ENCODE measurements at places on chromosomes 12 and 14. TPM values are rescaled to one million over a fixed set of nuclear protein-coding genes. Genes with fewer than 3 reads are reported as not detected.

DNA sequence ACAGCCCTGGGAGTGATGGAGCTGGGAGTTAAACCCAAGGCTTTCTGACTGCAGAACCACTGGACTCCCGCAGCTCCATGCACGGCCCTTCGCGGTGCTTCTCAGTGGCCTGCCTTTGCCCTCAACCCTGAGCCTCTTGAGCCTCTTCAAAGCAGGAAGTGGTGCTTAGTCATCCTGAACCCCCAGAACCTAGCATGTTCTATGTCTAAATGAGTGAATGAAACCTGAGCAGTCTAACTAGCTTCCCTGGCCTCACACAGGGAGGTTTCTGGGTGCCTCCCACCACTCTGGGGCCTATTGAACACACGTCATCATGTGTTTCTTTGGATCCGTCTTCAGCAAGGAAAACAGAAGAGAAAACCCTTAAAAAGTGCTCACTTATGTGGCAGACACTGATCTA is 117.9 kb upstream of the SFSWAP start:
- DNase-seq: no peak

RNU6-8 gene
- polyA plus RNA-seq: not detected

GRCh38 chr12:89899651-89900050 is 191.0 kb upstream of the ATP2B1 start:
- no peak for DNase-seq

DNA sequence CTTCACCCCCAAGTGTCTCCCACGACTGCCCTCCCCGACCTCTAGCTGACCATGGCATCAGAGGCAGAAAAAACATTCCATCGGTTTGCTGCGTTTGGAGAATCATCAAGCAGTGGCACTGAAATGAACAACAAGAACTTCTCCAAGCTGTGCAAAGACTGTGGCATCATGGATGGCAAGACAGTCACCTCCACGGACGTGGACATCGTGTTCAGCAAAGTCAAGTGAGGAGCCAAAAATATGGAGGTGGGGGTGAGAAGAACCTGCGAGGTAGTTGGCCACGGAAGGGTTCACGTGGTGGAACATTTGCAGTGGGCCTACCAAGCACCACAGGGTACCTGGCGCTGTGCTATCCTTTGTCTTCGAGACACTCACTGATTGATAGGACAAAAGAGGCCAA is 514 bp downstream of the TPPP2 start:
- DNase-seq: no peak

NUAK1 gene
- 2.9 TPM for polyA plus RNA-seq

GRCh38 chr14:101234244-101234937 is 326.9 kb upstream of the DIO3 start:
- peak; percentile 41 for DNase-seq

GRCh38 chr14:86057018-86057667 is 527.2 kb downstream of the FLRT2 start:
- peak; percentile 43 for DNase-seq

DNA sequence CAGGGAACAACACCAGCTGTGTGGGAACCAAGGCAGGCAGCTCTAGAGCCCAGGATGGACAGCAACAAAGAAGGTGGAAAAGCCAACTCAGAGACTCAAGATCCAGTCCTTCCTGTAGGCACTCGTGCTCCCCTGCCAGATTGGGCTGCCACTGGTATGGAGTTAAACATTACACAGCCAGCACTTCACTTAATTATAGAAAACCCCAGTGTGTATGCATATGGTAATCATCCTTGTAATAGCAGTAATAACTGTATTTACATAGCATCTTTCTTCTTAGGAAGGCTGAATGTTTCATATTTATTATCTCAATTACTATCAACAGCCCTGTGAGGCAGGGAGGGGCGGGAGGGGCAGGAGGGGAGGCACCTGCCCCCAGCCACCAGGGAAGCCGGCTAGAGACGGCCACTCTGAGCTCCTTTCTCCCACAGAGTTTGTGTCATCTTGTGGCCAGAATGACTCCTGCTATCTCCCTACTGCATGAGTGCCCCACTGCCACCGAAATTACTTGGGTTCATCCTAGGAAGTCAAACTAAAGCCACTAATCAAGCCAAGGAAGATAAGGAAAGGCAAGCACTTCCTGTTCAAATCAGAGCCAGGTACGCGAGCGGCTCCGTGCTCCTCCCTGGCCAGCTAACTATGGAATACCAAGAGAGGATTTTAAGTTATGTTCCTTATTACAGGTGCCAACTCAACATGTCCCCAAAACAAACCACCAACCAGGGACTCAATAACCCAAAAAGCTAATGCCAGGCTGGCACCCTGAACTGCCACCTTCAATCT is 15.7 kb upstream of the RAB35 start:
- DNase-seq: no peak

- DNase-seq: no peak
These were observed 5.4 kb upstream of the CIPC start for GRCh38 chr14:77092676-77093075.

- DNase-seq: no peak
These were observed 121.6 kb downstream of the SRGAP1 start for GRCh38 chr12:63965936-63966605.

GRCh38 chr14:54803396-54803795 is 99.2 kb downstream of the GCH1 start:
- DNase-seq: peak; percentile 39

GRCh38 chr14:27387463-27387862 is 789.6 kb upstream of the NOVA1 start:
- DNase-seq: no peak

GRCh38 chr12:94961256-94961824 is 42.2 kb downstream of the NDUFA12 start:
- DNase-seq: no peak

DNA sequence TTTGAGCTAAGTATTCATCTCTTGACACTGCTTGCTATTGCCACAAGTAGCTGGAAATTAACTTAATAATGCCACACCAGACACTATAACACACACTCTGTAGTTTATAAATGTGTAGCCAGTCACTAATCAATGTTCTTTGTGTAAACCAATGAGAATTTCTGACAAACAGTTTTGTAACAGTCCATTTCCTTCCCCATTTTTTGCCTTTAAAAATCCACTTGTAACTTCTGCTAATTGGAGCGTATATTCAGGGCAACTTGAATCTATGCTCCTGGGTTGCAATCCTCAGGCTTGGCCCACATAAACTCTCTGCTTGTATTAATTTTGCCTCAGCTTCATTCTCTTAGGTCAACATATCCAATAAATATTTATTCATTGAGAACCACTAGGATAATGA is 125.0 kb upstream of the DHRS4 start:
- no peak for DNase-seq

DNA sequence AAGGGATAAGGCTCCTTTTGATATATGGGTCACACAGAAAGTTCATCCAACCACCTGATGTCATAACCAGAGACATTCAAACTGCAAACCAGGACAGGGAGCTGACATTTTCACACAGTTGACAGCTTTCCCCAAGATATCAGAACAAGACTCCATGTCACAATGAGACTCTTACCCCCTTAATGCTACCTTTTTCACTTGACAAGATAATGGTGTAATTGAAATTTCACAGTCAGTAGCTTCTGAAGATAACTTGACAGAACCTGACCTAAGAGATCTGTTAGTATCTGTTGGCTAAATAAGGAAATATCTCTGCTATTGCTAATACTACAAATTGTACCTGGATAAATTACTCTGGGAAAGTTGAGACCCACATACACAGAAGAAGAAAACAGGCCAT is 187.3 kb downstream of the C12orf50 start:
- no peak for DNase-seq

ANKS1B gene
- 1.7 TPM for polyA plus RNA-seq

DNA sequence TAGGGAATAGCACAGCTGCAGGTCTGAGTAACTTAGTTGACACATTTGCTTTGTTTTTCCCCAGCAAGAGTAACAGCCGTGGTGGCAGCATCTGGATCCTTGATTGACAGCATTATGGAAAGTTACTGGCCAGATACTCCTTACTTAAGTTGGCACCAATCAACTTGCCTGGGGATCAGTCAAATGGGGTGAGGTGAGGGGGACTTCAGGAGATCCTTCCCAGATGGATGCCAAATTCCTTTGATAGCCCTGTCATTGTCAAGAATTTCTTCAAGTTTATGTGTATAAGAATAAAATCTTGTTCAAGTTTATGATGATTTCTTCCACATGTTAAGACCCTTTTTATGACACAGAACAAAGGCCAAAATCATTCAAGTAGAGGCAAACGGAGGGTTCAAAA is 618.4 kb downstream of the SLC6A15 start:
- peak; percentile 77 for DNase-seq

PTGER2 gene
- polyA plus RNA-seq: 3.4 TPM

KLRD1 gene
- polyA plus RNA-seq: 0.37 TPM

LIN7A gene
- polyA plus RNA-seq: 9.9 TPM

- no peak for DNase-seq
These were observed 4.3 kb upstream of the ASCL1 start for GRCh38 chr12:102953221-102953620.

- DNase-seq: no peak
These were observed 12.3 kb downstream of the NINJ2 start for GRCh38 chr12:650983-651382.

- DNase-seq: no peak
These were observed 242.9 kb upstream of the PLEKHG7 start for GRCh38 chr12:92459850-92460249.

POTEM gene
- not detected for polyA plus RNA-seq

DNA sequence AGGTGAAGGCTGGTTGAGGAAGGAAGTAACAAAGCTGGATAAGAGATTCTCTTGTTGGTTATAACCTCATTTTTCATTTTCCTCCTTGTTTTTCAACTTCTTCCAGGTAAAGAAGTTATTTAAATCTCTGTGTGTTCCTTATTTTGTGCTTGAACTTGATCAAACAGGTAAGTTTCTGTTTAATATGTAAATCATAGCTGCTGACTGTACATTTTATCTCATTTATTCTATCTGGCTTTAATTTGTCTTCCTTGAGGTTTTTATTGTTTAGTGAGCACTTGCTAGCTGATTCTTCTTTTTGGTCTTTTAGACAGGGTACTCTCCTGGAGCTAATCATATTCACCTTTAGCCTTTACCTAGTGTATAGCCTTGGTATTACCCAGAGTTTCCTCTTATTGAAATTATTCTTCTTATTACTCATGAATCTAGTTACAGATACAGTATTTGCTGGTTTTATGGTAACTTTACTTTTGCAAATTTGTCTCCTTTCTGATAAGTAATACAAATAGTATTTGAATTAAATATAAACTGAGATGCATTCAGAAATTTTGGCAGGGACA is 42.4 kb downstream of the TXNRD1 start:
- no peak for DNase-seq

DNA sequence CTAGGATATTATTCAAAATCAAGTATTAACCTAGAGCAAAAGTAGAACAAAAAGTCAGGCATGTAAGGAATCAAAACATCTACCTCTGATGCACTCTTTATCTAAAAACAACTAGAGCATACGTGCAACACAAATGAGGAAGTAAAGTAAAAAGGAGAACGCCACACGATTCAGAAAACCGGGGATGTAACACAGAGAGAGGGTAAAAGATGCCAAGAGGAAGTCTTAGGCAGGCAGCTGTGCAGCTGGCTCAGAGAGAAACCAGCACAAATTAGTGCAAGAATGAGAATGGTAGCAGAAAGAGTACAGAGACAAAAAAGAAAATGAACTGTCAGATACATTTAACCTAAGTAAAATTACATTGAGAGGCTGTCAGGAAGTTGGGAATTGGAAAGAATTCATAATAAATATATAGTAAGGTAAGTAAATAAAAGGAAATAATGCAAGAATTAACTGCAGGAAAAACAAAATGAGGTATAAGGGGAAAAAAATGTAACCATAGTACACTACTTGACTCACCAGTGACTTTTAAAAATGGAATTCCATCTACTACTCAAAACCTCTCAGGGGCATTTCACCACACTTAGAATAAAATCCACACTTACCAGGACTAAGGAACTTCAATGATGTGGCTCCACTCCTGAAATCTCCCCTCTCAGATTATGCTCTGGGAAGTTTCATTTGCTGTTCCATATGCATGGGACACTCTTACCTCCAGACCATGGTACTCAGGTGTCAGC is 17.1 kb downstream of the BCAT1 start:
- DNase-seq: no peak

ANO4 gene
- polyA plus RNA-seq: 0.82 TPM

GRCh38 chr12:83065562-83065961 is 378.9 kb downstream of the TMTC2 start:
- no peak for DNase-seq

GRCh38 chr14:36091096-36091495 is 85.4 kb downstream of the PTCSC3 start:
- peak; percentile 85 for DNase-seq

GRCh38 chr14:106850913-106851825 is 1324.8 kb downstream of the TMEM121 start:
- no peak for DNase-seq

NEMP1 gene
- 2.1 TPM for polyA plus RNA-seq

OR6C76 gene
- polyA plus RNA-seq: not detected

FOXA1 gene
- polyA plus RNA-seq: not detected

DNA sequence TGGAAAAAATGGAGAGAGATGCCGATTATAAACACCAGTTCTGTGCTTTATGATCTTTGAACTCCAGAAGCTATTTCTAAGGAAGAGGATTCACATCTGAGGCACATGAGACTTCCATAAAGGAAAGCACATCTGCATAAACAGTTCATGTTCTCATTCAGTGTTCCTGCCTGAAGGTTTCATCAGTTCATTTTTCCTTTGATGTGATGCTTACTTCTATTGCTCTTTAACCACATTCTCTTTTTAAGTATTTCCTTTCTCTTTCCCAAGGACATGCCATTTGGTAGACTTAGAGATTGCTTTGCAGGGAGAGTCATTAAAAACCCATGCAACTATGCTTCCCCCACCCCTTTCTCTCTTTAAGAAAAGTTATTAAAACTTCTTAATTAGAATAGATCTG is 387.0 kb upstream of the FLRT2 start:
- DNase-seq: no peak

NUDT14 gene
- 59.1 TPM for polyA plus RNA-seq

GRCh38 chr14:102922490-102923200 is at the start of gene AMN:
AMN (plus strand) TSS chr14:102922663; CDS start chr14:102922689, 26 bp downstream.
- DNase-seq: peak; percentile 74

RAB35 gene
- polyA plus RNA-seq: 23.2 TPM

DNA sequence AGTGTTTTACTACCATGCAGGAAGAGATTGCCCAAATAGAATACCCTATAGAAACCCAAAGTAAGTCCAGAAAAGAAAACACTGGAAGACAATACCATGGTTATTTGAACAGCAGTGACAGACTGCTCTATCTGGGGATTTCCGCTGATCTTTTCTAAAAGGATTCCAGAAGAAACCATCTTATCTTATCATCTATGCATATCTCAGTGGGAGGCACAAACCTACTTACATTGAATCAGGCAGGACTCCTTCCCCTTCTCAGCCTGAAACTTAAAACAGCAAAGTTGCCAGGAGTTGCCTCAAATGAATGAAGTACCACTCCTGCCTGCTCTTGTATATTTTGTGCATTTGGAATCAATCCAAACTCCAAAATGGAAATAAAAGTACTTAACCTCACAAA is 56.7 kb upstream of the NR2C1 start:
- DNase-seq: no peak

DNA sequence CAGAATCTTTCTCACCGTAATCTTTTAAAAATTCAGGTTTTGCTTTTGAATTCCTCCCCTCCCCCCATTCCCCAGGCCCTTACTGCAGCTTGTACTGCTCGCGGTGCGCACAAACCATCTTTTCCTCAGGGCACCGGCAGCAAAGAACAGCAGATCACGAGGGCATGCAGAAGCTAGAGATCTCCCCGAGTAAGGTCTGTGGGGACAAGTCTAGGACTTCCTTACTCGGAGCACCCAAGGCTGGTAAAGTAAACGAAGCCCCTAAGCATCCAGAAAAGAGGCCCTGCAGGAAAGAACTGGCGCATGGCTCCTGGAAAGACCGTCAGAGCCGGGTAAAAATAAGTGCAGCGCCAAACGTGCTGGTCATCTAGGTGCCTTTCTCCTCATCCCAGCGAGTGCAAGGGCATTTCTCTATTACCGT is 727 bp downstream of the LDHB start:
- DNase-seq: peak; percentile 60

CLECL1 gene
- polyA plus RNA-seq: not detected
